ENCODE measurements at places on chromosomes 5 and 9. TPM values are rescaled to one million over a fixed set of nuclear protein-coding genes. Genes with fewer than 3 reads are reported as not detected.

CLIC3 gene
- 4.5 TPM for total RNA-seq

ROR2 gene
- 0.95 TPM for total RNA-seq

OMD gene
- not detected for total RNA-seq

C5orf24 gene
- 41.2 TPM for total RNA-seq

JAK2 gene
- total RNA-seq, result 0.86 TPM

FASTKD3 gene
- 14.2 TPM for total RNA-seq

CMBL gene
- 16.5 TPM for total RNA-seq

LRRC19 gene
- total RNA-seq, result not detected

DMRT3 gene
- total RNA-seq, result not detected

FOXD4L6 gene
- total RNA-seq, result not detected

SPINK13 gene
- total RNA-seq, result not detected

NRARP gene
- total RNA-seq, result 22.1 TPM

PCDHB2 gene
- total RNA-seq, result 0.21 TPM

DBH gene
- total RNA-seq, result not detected

NELFB gene
- total RNA-seq, result 79.8 TPM

SLC36A2 gene
- not detected for total RNA-seq

NEUROG1 gene
- not detected for total RNA-seq

SIL1 gene
- 31.5 TPM for total RNA-seq

PCDHGB3 gene
- 0.54 TPM for total RNA-seq

BAAT gene
- 1.3 TPM for total RNA-seq

CCL27 gene
- not detected for total RNA-seq

HRCT1 gene
- total RNA-seq, result not detected

ELL2 gene
- 78.1 TPM for total RNA-seq

PPP2R2B gene
- total RNA-seq, result 9.8 TPM

CDO1 gene
- total RNA-seq, result not detected

TBCA gene
- total RNA-seq, result 330 TPM

SMIM32 gene
- total RNA-seq, result 0.63 TPM

PRLR gene
- total RNA-seq, result 1.6 TPM

PAX5 gene
- not detected for total RNA-seq

STK32A gene
- 0.16 TPM for total RNA-seq

PHF19 gene
- 75.9 TPM for total RNA-seq

IL3 gene
- total RNA-seq, result not detected

FREM1 gene
- total RNA-seq, result 0.50 TPM

IL13 gene
- not detected for total RNA-seq

RNF20 gene
- total RNA-seq, result 37.4 TPM

CCDC180 gene
- total RNA-seq, result 5.9 TPM

LIFR gene
- 5.1 TPM for total RNA-seq

DCAF12 gene
- 33.0 TPM for total RNA-seq

KCNV2 gene
- total RNA-seq, result not detected

TMEM250 gene
- 38.2 TPM for total RNA-seq

JMY gene
- 10.5 TPM for total RNA-seq

MED7 gene
- total RNA-seq, result 17.3 TPM

CD14 gene
- total RNA-seq, result 11.5 TPM

TLX3 gene
- total RNA-seq, result not detected

KIF4B gene
- total RNA-seq, result 0.14 TPM

TAF1L gene
- total RNA-seq, result not detected

MYO10 gene
- 67.6 TPM for total RNA-seq
